Stimulated activated CD4-positive, alpha-beta T cell treated with anti-CD3 and anti-CD28 coated beads, TNF-alpha, amount 100 ng/mL, for 1 hour (primary cell): ENCODE measurements at places on chromosomes 12 and 14.

DNA sequence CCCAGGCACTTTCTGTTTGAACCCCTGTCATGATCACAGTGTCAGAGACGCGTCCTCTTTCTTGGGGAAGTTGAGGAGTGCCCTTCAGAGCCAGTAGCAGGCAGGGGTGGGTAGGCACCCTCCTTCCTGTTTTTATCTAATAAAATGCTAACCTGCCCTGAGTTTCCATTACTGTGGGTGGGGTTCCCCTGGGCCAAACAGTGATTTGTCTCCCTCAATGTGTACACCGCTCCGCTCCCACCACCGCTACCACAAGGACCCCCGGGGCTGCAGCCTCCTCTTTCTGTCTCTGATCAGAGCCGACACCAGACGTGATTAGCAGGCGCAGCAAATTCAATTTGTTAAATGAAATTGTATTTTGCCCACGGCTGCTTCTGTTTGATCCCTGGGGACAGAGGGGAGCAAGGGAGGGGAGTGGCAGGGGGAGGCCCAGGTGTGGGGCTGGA, 5.1 kb downstream of the SHMT2 start:
- DNase-seq, result no peak

DNA sequence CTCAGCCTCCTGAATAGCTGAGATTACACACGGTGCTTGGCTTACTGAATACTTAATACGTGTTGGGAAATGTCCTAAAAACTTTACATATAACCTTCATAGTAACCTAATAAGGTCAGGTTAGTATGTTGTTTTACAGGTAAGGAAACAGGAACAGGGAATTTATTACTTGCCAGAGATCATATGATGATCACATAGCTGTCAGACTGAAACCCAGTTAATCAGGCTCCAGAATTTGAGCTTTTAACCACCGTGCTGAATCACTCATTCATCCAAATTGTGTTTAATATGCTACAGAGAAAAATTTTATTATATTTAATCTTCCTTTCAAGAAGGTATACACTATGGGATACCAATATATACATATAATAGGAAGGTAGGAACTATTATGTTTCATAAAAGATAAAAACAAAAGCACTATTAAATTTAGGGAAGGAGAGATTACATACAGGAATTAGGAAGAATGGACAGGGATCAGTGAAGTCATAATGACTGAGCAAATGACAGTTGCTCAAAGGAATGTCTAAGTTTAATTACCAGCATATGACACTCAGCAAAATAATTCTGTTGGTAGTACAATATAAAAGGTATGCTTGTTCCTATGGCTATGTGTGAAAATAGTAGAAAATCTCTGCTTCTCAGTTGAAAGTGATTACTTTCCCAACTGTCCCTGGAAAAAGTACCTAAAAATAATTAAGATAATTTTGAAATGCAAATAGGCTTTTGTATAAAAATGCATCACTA, 59.3 kb downstream of the HEATR5A start:
- DNase-seq, result no peak

- no peak for DNase-seq
These were observed 39.1 kb upstream of the FRS2 start for GRCh38 chr12:69430942-69431590.

- DNase-seq, result no peak
These were observed 111.2 kb downstream of the ITPR2 start for GRCh38 chr12:26721800-26722199.

DNA sequence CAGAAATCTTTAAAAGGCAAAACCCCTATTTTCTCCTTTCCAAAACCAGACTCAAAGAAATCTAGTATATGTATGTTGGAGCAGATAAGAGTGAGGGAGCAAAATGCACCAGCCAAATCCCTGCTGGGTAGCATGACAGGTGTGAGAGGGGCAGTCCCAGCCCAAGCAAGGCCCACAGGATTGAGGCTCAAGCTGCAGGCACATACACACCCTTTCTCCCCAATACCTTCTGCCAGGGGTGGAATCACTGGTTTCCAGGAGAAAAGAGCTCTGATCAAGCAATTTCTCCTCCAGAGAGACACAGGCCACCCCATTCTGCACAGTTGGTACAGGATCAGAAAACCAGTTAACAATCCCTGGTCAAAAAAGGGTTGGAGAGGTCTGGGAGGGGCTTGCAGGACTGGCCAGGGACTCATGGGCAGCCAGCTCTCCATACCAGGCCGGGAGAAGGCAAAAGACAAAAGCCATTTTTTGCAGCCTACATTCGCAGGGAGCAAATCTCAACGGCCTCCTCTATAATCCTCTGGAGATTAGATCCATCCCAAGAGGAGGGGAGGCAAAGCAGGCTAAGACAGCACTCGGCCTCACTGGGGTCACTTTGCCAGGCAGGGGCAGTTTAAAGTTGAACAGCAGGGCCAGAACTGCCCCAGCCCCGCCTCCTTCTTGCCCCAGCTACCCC, 2.1 kb downstream of the KMT2D start:
- no peak for DNase-seq

- no peak for DNase-seq
These were observed 22.2 kb upstream of the EDDM3A start for GRCh38 chr14:20723488-20723887.
